ENCODE measurements at places on chromosomes 3 and 15. TPM values are rescaled to one million over a fixed set of nuclear protein-coding genes. Genes with fewer than 3 reads are reported as not detected.
A peak's percentile ranks its signal among the peaks of the same experiment; 100 is the strongest.

PARL gene
- total RNA-seq, result 63.0 TPM

C3orf49 gene
- not detected for total RNA-seq

BTLA gene
- not detected for total RNA-seq

SLC35G2 gene
- 3.7 TPM for total RNA-seq

SSUH2 gene
- total RNA-seq, result 1.4 TPM

DNA sequence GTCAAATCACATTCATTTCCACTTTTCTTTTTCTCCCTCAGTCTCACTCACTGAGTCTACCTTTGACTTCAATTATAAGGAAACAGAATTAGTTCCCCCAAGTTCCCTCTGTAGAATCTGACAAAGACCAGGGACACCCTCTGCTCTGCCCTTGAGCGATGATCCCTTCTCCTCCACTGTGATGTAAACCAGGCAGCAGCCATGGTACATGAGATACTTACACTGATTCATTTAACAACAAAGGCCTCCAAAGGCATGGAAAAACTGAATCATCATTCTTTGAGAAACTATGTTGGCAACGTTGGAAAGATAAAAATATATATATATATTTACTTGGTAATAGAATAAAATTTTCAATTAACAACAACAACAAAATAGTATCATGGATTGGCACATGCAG is 84.1 kb downstream of the P3H2 start:
- H3K27me3 ChIP-seq, result no peaks in the 10 kb centered on the region
- DNase-seq, result no peak
- no peak overlapping the region for H3K27ac ChIP-seq
- H3K36me3 ChIP-seq, result no peaks in the 10 kb centered on the region
- peaks cover 21% of the 10 kb centered on the region for H3K4me1 ChIP-seq

DNA sequence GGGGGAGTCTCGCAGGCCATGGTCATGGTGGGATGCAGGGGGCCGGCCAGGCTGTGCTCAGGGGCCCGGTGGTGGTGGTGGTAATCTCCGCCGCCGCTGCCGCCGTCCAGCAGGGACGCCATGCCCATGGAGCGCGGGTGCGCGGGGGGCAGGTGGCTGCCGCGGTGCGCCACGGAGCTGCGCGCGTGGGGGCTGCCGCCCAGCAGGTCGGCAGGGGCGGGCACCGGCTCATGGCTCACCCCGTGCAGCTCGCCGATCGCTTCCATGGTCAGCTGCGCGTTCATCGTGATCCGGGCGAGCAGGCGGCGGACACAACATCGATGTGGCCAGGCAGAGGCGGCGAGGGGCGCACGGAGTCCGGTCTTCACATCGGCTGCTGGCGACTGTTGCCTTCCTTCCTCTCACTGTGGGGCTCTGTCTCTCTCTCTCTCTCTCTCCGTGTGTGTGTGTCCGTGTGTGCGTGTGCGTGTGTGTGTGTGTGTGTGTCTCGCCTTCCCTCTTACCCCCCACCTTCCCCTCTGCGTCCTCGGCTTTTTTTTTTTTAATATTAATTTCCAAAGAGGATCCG is 451 bp downstream of the ONECUT1 start:
- no peak overlapping the region for H3K27ac ChIP-seq
- peak overlapping the region; percentile 86 for H3K4me3 ChIP-seq
- DNase-seq, result no peak
- H3K4me1 ChIP-seq, result peaks cover 7% of the 10 kb centered on the region

DNA sequence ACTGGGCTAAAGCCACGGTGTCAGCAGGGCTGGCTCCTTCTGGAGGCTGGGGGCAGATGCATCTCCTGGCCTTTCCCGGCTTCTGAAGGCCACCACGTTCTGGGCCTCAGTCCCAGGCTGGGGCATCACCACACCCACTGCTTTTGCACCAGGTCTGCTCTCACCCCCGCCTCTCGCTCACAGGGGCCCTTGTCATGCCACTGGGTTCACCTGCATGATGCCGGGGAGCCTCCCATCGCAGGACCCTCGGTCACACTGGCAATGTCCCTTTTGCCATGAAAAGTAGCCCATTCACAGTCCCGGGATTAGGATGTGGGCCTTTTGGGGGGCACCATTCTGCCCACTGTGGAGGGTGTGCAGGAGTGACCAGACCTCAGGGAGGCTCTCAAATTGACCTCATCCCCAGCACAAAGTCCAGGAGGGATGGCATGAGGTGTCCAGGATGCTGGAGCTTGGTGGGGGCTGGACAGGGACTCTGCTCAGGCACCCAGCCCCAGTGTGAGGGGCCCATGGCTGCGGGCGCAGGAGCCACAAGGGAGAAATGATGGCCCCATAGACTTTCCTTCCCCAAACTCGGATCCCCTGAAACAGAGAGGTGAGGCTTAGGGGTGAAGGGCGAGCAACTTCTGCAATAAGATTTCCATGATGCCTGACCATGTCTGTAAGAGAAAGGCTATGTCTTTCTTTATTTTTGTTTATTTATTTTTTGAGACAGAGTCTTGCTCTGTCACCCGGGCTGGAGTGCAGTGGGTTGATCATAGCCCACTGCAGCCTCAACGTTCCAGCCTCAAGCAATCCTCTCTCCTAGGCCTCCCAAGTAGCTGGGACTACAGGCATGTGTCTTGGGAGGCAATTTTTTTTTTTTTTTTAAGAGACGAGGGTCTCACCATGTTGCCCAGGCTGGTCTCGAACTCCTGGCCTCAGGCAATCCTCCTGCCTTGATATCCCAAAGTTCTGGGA is 189.1 kb downstream of the GOLGA6L6 start:
- H3K36me3 ChIP-seq, result no peaks in the 10 kb centered on the region
- no peaks in the 10 kb centered on the region for H3K4me1 ChIP-seq
- no peak overlapping the region for H3K27ac ChIP-seq
- H3K4me3 ChIP-seq, result no peak overlapping the region
- DNase-seq, result peak; percentile 79

DNA sequence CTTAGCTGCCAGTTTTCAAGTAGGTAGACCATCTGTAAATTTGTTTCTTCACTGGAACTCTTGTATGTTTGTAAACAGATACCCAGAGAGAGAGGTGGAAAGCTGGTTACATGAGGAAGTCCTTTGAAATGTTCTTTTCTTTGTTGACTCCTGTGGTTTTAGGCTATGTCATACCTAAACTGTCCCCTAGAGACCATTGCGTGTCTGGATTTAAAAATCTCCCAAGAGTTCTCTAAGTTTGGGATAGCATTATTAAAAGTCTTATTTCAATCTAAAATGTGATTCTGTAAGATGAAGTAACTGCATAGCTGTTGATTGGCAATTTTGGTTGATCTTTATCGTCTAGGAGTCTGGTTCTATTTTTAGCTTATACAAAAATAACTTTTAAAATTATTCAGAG is 127.2 kb downstream of the GHSR start:
- no peaks in the 10 kb centered on the region for H3K27me3 ChIP-seq
- no peak overlapping the region for H3K4me3 ChIP-seq
- H3K27ac ChIP-seq, result no peak overlapping the region
- DNase-seq, result no peak
- peaks cover 56% of the 10 kb centered on the region for H3K36me3 ChIP-seq

DNA sequence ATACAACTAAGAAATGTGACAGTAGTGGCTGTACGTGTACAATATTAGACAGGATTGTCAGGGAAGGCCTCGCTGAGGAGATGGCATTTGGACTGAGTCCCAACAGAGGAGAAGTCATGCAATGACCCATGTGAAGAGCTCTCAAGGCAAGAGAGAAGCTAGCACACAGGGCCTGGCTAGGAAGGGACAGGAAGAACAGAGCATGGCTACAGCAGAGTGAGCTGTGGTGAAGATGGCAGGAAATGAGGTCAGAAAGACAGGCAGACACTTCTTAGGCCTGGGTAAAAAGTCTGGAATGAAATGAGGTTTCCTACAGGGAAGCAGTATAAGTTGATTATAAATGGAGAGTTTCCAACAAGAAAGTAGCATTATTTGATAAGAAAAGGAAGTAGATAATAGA is 33.2 kb upstream of the LEKR1 start:
- DNase-seq, result no peak
- H3K27me3 ChIP-seq, result no peaks in the 10 kb centered on the region
- H3K4me1 ChIP-seq, result peaks cover 30% of the 10 kb centered on the region
- no peak overlapping the region for H3K27ac ChIP-seq
- no peak overlapping the region for H3K4me3 ChIP-seq

DNA sequence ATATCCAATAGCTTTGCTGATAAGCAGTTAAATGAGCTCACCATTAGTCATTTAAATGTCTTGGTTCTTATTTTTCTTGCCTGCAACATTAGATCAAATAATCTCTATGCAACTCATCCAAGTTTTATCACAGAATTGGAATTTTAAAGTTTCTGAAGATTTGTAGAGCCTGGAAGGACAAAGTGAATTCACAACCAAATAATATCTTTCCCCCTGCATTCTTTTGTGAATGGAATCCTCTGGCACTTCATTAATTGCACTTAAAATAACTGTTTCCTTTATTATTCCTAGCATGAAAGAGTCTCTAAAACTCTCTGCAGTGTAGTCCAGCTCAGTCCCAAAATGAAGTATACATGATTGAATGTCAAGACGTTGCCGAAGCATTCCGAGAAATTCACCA is 345.6 kb upstream of the TGFBR2 start:
- no peak overlapping the region for H3K27ac ChIP-seq
- H3K36me3 ChIP-seq, result no peaks in the 10 kb centered on the region
- no peaks in the 10 kb centered on the region for H3K4me1 ChIP-seq
- DNase-seq, result no peak

DNA sequence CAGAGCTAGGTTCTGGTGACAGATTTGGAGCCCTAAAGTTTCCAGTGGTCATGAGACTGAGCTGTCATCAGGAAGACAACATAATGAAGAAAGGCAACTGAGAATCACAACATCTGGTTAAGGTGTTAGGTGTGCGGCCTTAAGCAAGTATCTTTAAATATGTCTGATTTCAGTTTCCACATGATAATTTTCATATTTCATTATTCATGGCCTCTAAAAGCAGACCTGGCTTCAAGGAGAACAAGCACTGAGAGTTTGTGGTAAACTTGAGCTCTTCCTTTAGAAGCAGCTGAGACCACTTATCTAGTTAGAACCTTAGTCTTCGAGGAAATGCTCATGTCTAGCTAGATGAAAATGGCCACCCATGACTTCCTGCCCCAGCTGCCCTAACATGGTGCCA is 25.7 kb upstream of the MYLK start:
- H3K27ac ChIP-seq, result no peak overlapping the region
- no peaks in the 10 kb centered on the region for H3K27me3 ChIP-seq
- H3K4me1 ChIP-seq, result no peaks in the 10 kb centered on the region
- no peak overlapping the region for H3K4me3 ChIP-seq
- H3K36me3 ChIP-seq, result peaks cover 5% of the 10 kb centered on the region
- no peak for DNase-seq

DNA sequence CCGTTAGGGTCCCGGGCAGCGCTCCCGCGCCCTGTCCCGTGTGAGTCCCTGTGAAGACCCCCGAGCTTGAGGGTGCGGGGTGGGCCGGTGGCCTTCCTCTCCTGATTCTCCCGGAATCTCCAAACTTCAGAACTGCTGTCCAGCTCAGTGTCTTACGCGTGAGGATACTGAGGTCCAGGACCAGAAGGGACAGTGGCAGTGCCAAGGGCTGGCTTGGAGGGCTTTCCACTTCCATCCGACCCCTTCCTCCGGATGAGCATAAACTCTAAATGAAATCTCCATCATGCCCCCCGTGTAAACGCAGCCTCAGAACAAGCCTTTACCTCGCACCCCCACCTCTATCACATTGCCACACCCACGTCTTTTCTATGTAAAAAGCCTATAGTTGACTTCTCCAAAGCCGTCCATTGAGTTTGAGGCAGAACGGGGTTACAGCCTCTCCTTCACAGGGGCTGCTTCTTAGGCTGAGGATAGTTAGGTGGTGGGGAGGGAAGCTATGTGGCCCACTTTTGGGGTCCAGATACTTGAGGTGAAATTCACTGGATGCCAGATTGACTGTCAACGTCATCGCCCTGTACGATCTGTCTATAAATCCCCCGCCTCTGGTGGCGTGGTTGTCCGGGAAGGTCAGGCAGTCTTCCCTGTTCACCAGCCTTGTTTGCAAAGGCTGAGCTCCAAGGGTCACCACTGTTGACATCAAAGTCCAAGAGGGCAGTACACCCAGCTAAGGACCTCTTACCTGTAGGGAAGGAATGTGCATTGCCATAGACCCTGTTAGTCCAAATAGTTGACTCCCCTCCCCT is 1.1 kb downstream of the EDEM1 start:
- peaks cover 50% of the 10 kb centered on the region for H3K4me1 ChIP-seq
- peaks cover 21% of the 10 kb centered on the region for H3K36me3 ChIP-seq
- H3K27ac ChIP-seq, result peak overlapping the region; percentile 99
- no peaks in the 10 kb centered on the region for H3K27me3 ChIP-seq
- peak overlapping the region; percentile 100 for H3K4me3 ChIP-seq
- DNase-seq, result no peak

DNA sequence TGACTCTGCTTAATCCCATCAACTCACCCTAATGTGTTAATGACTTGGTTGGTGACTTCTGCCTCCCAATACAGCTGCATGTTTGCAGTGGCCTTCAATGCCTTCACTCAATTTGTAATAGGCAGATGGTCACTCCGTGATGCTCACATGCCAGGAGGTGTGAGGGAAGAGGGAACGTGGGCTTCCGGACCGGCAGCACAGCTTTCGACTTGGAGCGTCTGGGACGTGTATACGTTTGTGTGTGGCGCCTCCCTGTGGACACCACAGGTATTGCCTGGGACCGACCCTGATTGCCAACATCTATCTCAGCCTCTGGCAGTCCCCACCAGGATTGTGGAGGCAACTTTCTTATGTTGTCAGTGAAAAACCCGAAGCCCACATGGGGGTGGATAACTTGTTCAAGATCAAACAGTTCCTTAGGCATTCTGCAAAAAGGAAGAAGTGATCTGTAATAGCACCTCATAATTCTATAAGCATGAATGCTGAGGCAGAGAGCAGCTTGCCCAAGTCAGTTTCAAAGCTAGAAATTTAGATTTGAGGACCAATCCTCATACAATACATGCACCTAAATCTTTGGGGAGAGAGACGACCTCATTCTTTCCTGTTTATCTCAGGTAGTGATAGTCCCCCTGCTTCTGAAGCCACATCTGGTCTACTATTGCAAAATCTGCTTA is 16.9 kb downstream of the MRPL46 start:
- H3K27ac ChIP-seq, result no peak overlapping the region
- no peak overlapping the region for H3K4me3 ChIP-seq
- H3K27me3 ChIP-seq, result peaks cover 34% of the 10 kb centered on the region
- H3K36me3 ChIP-seq, result no peaks in the 10 kb centered on the region
- peak; percentile 81 for DNase-seq

GRCh38 chr3:129701161-129701560 is 94.7 kb upstream of the PLXND1 start:
- no peaks in the 10 kb centered on the region for H3K27me3 ChIP-seq
- no peak overlapping the region for H3K4me3 ChIP-seq
- peaks cover 24% of the 10 kb centered on the region for H3K36me3 ChIP-seq
- no peak for DNase-seq
- no peak overlapping the region for H3K27ac ChIP-seq

GRCh38 chr3:148070041-148070440 is 627.7 kb upstream of the AGTR1 start:
- no peaks in the 10 kb centered on the region for H3K4me1 ChIP-seq
- H3K4me3 ChIP-seq, result no peak overlapping the region
- no peak overlapping the region for H3K27ac ChIP-seq
- H3K27me3 ChIP-seq, result no peaks in the 10 kb centered on the region
- no peak for DNase-seq
- no peaks in the 10 kb centered on the region for H3K36me3 ChIP-seq
